Right atrium auricular region (tissue), 2 donors: ENCODE measurements at places on chromosomes 12 and 14. TPM values are rescaled to one million over a fixed set of nuclear protein-coding genes. Genes with fewer than 3 reads are reported as not detected.

- DNase-seq: peak; percentile 65
These were observed 525.2 kb upstream of the CCDC196 start for GRCh38 chr14:65961004-65961403.

Gene RNASE11
- total RNA-seq: not detected

Gene TDRD9
- total RNA-seq: 20.8 TPM

Gene LRIG3
- total RNA-seq: 7.3 TPM

Gene KRT5
- 1.4 TPM for total RNA-seq
